Hippocampal formation (tissue), 2 donors: ENCODE measurements at places on chromosomes 11 and 22.

- DNase-seq: no peak
Observed at GRCh38 chr11:72600557-72600956, 73.7 kb downstream of the PDE2A start.

- DNase-seq: no peak
Observed at GRCh38 chr11:109968781-109969180, 124.4 kb upstream of the ZC3H12C start.

DNA sequence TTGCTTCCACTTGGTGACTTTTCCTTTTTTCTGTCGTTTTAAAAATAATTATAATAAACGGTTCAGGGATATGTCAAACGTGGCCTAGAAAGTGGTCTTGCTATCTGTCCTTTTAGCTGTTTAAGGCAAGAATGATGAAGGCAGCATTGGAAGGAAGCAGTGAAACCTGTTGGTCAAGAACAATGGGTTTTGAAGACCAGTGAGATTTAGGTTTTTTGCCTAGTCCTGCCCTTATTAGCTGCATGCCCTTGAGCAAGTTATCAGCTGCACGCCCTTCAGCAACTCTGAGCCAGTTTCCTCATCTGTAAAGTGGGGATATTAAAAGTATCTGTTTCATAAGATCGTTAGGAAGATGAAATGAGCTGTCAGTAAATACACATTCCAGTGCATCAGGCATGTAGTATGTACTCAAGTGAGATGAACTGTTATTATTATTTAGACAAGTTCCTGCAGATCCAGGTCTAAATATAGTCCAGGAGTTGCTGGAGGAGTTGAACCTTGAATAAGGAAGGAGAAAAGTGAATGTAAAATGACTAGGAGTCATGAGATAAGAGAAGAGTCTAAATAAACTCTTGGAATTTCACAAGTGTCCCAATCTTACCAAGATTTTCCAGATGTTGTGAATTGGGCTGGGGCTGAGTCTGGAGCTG lies 90.8 kb upstream of the HSD17B12 start:
- no peak for DNase-seq

DNA sequence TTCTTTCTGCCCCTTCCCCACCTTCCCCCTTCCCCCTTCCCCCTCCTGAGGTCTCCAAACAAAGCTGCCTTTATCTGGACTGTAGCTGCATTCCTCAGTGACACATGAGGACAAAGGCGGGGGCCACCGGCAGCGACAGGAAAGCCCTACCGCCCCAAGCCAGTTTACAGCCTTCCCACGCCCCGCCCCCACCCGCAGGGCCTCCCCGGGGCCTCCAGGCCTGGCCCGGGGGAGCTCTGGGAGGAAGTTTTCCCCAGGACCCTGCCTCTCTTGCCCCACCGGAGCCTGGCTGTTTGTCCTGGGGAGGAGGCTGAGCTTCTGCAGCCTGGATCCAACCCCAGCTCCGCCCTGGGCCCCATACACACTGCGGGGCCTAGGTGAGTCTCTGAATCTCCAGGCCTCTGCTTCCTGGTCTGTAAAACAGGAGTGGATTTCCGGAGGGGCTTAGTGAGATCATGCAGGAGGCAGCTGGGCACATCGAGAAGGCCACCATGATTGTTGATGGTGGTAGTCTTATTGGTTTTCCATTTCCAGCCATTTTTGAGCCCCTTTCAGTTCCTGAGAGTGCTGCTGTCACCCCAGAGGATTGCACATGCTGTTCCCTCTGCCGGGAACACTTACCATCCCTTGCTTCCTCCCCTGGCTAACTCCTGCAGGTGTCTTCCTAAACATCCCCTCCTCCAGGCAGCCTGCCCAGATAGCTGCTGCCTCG lies 130.7 kb downstream of the MN1 start:
- peak; percentile 16 for DNase-seq
